Forelimb muscle (tissue), 1 donor: ENCODE measurements at places on chromosomes 11 and 22.

GRCh38 chr22:26842103-26842502, 184.7 kb downstream of the MIAT start:
- no peak for DNase-seq

DNA sequence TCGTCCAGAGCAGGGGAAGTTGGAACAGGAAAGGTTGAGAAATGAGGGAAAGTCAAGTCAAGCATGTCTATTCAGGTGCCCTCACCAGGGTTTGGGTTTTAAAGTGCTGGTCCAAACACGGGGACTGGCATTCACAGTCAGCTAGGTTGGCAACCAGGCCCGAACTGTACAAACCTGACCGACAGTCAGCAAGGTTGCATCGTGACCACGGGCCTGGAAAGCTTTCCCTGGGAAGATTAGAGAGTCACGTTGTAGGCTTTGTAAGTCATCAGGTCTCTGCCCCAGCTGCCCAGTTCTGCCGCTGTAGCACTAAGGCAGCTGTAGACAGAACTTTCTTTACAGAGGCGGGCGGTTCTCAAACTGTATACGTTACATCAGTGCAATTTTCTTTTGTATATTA, 7.4 kb downstream of the KRTAP5-10 start:
- no peak for DNase-seq

DNA sequence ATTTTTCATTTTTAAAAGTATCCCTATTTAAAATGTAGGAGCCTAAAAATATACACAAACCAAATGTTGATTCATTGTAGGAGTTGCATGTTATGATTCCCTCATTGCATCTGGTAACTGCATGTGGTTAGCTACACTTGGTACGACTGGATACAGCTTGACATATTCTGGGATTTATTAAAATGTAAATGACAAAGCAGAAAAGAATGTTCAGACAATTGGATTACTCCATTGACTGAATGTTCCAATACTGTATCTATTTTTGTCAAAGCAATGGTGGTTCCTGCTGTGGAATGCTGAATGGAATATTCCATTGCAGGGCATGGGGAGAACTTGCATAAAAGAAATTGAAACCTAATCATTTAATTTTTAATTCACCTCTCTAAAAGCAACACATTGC, 30.8 kb downstream of the BLID start:
- no peak for DNase-seq

DNA sequence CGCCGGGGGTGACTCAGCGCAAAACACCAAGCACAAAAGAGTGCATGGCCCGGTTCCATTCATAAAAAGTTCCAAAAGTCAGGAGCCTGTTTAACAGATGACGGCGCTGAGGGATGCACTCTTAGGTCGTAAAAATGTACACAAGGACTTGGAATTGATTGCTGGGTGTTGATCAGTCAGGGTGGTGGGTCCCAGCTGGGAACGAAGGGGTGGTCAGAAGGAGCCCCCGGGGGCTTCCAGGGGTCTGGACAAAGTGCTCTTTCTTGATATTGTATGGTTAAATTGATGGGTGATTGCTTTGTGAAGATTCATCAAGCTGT, 20.7 kb downstream of the IFITM10 start:
- no peak for DNase-seq

GRCh38 chr11:95248666-95249467, 17.9 kb upstream of the SESN3 start:
- DNase-seq, result no peak

GRCh38 chr11:23364076-23364475, 503.8 kb upstream of the CCDC179 start:
- DNase-seq, result no peak

DNA sequence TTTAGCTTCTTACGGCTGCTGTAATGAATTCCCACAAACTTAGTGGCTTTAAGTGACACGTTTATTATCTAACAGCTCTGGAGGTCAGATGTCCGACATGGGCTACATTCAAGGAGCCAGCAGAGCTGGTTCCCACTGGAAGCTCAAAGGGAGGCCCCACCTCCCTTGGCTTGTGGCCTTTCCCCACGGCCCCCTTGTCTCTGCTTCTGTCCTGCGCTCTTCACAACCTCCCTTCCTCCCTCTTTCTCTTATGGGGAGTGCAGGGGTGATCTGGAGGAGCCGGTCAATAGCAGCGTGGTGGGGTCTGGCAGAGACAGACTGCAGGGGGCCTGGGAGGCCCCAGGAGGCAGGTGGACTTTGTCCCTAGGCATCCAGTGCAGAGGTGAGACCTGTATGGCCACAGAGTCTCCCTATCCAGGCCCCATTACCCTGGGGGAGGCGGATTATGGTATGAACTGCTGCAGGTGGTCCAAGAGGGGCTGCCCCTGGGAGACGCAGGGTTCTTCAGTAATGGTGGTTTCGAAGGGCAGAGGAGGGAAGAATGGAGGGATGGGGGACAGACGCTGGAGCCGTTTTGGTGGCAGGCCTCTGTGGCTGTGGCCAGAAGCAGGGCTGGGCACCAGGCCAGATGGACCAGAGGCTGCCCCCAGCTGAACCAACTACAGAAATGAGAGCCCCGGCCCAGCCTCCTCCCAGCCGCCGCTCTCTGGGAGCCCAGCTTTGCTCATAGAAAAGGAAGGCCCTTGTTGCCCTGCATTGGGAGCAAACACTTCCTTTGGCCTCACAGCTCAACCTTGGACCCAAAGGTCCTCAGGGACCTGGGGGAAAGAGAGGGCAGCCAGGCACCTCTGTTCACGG, 30.7 kb upstream of the KCNQ1OT1 start:
- no peak for DNase-seq

- DNase-seq, result no peak
These were observed 91.9 kb downstream of the LRRC32 start for GRCh38 chr11:76578654-76579055.

- no peak for DNase-seq
These were observed 5.5 kb upstream of the SLC16A8 start for GRCh38 chr22:38089474-38089851.

GRCh38 chr11:27319072-27319471, 43.9 kb downstream of the CCDC34 start:
- no peak for DNase-seq

DNA sequence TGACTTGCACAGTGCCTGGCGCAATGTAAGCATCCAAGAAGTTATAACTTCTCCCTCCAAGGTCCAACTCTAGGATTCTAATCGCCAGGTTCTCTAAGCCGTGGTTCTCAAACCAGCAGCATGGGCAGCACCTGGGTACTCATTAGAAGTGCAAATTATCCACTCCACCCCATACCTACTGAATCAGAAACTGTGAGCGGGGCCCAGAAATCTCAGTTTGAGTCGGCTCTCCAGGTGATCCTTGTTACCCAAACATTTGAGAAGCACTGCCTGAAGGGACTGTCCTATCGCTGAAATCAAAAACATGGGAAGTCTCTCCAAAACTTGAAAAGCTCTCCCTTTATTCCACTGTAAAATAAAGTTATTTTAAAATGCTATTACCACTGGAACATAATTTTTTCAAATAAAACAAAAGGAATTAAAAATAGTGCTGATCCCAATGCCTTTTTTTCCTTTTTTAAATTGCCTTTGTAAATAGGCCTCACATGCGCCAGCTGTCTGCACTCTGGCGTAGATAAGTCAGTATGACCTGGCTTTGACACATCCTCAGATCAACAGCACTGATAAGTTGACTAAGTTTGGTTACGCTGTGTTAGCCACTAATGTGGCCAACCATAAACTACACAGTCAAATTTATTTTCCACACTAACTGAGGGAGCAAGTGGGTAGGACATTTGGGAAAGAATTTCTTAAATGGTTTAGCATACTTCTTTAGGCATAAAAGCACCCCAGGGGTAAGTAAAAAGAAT, 8.4 kb upstream of the CTR9 start:
- no peak for DNase-seq

- DNase-seq, result no peak
These were observed 5.0 kb downstream of the MIF start for GRCh38 chr22:23899042-23899745.

DNA sequence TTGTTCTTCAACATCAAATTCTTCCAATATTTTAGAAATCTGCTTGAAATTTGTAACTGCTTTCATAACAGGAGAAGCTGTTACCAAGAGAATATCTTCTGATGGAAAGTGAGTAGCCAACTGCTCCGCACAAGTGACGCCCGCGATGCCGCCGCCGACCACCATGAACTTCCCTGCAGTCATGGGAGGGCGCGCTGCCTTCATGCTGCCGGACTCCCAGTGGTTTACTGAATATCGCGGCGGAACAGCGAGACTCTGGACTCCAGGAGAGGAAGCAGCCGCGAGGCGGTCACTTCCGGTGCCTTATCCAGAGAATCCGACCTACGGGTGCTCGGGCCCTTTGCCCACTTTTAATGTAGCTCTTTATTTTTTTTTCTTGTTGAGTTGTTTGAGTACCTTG, 190.6 kb downstream of the GUCY1A2 start:
- DNase-seq, result no peak

DNA sequence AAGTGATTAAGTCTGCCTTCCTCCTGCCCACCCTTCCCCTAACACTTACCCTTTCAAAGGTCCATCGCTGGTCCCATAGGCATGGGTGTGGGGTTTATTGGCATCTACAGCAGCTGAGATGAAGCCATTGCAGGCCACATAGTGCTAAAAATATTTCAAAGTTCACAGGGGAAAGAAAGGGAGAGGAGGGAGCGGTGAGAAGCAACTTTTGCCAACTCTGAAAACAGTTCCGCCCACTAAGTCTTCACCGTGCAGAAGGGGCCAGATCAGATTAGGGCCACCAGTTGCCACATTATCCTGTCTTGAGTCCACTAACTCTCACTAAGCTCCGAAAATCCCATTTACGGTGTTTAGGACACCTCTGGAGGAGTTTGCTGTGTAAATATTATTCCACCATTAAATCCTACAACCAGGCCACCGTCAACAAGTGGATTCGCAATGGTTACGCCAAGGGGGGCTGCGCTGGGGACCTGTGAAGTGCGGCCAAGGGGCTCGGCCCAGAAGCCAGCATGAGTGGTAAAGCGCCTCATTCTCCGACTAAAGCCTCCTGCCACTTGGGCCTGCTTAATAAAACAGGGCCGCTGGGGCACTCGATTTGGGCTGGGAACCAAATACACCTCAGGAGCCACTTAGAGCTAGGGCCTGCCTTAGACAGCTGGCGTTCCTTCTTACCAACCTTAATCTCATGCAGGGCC, 534.9 kb downstream of the MIAT start:
- DNase-seq, result no peak

DNA sequence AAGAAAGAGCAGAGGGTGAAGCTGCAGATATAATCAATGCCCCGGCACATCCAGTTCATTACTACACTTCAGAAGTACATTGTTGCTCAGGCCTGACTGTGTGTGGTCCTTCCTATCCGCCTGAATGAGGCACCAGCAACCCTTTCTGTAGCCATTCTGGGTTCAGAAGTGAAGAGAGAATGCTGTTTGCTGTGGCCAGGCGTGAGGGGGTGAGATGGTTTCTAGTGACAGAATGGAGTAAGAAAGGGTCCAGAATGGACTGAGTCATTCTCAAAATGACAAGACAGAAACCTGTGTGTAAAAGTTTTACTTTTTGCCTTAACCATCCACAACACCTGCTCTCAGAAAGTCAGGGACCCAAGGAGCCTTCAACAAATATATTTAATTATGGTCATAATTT, 334.8 kb downstream of the GUCY1A2 start:
- no peak for DNase-seq

DNA sequence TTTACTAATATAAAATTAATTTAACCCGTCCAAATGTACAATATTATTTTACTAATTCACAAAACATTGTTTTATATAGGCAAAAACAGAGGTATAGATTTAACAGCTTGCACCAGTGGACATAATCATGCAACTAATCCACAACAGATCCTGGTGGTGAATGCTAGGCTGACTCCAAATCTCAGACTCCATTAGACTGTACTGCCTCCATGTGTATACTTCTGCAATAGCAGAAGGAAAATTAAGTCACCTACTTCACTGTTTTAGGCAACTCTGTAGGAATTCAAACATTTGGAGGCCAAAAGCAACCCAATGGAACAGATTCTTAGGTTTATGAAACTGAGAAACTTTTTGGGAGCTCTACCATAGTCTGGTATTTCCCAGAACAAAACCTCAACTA, 30.0 kb upstream of the RAB39A start:
- DNase-seq, result peak; percentile 1

DNA sequence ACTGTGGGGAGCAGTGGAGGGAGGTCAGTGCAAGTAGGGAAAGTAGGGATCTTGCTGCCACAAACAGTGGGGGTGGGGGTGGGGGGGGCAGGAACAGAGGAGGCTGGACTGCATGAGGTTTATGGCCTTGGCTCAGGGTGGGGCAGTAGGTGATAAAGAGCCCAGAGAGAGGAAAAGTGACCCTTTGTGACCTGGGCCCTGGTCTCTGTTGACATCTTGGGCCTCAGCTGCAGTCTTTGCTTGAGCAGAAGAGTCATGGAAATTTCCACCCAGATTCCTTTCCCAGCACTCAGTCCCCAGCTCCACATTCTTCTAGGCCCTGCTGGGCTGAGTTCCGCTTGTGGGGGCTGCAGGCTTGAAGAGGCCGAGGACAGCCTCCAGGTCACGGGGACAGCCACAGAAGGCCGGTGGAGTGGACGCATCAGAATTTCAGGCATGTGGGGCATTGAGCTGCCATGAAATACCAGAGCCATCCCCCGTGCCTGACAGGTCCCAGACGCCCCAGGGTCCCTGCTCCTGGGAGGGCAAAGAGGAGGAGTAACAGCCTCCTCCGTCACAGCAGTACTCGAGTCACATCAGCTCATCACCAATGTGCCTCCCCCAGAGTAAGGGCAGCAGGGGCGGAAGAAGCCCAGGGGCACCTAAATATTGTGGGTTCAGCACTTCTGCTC, 9.7 kb upstream of the MALAT1 start:
- no peak for DNase-seq

DNA sequence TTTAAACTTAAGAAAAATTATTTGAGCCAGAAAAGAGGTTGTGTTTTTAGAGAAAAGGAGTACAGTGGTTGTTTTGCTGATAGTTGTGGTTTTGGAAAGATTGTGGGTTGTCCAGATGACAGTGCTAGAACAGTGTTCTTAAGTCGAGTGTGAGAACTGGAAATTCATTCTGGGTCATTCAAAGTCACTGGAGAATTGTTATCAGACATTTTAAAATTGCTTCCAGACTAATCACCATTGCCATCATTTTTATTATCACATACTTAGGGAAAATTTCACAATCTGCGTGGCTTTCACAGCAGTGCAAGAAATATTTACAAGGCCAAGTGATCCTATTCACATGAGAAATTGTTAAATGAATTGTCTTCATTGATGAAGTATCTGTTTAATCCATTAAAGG, 242.2 kb upstream of the DDI1 start:
- DNase-seq, result no peak

- no peak for DNase-seq
These were observed 6.0 kb downstream of the NXPE1 start for GRCh38 chr11:114553642-114554041.

- DNase-seq, result no peak
These were observed 5.8 kb downstream of the SELENOO start for GRCh38 chr22:50206599-50206998.

GRCh38 chr11:77051511-77051910, 15.3 kb upstream of the CAPN5 start:
- DNase-seq, result no peak

DNA sequence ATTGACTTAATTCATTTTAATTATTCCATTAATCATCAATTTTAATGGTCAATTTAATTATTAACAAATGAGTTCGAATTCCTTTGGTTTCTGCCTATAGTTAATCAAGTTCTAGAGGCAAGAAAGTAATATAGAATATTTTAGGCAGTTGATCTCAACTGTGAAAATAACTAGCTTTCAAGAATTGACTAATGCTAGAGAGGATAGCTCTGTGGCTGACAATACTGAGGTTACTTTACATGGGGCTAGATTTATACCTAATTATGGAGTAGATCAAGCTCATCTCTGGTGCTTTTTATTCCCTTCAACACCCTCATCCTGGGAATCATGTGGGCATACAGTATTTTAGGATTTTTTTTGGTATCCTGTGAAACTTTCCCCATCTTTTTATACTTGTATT, 259.4 kb downstream of the GRM5 start:
- DNase-seq, result no peak
